MV-4-11 (cell line): ENCODE measurements at places on chromosomes 1 and 21.
A peak's percentile ranks its signal among the peaks of the same experiment; 100 is the strongest.

DNA sequence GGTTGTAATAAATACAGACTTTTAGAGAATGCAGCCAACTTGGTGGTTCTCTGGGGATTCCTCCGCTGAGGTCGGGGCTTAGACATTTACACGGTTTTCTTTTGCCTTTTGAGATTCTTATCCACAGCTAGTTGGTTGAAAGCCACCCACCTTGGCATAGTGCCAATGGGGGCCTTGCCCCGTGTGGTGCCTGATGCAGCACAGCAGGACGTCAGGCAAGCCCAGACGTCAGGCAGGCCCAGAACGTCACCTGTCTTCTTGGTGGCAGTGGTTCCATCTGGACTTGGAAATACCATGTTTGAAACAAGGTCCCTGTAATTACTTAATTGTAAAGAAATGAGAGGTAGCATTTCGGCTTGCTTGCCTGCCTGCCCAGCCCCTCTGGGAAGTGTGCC is 78.5 kb downstream of the GALNT2 start:
- DNase-seq: no peak

- DNase-seq: peak; percentile 39
Measured at GRCh38 chr21:46188226-46189212, 4.3 kb upstream of the SPATC1L start.

DNA sequence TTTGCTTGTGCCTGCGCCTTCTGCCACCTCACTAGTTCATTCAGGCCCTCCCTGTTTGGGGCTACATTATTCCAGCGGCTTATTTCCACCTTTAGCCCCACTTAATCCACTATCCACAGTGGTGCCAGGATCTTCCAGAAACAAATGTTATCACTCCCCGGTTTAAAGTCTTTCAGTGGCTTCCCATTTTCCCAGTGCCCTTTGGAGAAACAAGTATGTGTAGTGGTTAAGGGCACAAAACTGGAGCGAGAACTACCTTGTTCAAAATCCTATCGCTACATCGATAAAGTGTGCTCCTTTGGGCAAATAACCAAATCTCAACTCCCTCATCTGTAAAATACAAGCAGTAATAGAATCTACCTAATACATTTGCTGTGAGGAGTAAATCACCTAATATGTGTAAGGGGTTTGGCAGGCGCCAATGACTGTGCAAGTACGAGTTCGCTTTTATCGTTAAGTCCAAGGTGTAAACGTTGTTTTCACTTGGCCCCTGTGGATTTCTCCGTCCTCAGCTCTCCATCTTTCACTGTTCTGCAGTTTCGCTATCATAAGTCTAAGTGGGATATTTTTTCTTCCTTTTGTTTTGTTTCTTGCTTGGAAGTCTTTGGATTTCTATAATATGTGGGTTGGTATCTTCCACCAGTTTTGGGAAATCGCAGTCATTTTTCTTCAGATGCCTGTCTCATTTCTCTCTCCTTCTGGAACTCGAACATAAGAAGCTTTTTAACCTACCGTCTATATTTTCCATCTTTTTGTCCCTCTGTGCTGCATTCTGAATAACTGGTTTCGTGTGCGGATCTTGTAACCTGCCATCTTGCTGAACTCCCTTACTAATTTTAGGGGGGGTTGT is 844 bp upstream of the MEAF6 start:
- DNase-seq: no peak

GRCh38 chr21:45558044-45558721 is 15.9 kb upstream of the SLC19A1 start:
- no peak for DNase-seq

DNA sequence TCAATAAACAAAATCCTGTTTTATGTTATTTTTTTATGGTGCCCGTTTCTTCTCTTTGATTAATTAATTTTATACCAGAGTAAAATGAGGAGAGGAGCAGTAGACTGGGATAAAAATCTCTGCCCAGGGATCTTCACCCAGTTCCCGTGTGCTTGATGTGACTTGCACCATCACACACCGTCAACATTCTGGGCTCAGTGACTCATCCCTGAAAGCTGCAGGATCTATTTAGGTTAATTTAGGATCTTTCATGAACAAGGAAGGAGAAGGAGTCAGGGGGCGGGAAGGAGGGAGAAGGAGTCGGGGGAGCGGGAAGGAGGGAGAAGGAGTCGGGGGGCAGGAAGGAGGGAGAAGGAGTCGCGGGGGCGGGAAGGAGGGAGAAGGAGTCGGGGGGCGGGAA is 182.4 kb downstream of the SMYD3 start:
- no peak for DNase-seq

GRCh38 chr1:204455831-204456145 is 38.8 kb downstream of the PIK3C2B start:
- no peak for DNase-seq

DNA sequence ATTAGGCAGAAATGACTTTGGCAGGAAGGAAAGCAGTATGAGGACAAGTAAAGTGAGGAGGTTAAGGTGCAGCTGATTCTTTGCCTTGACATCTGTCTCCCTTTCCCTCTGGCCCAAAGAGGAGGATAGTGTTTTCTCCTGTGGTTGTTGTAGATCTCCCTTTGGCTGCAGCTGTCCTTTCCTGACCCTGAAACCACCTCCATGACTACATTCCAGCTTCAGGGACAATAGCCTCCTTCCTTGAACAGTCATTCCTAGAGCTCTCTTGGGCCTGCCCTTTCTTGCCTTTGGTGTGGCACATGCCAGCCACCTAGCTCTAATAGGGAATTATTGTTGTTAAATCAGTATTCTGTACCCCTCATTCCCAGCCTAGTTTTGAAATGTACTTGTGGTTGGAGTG is 6.2 kb downstream of the ZMYM1 start:
- no peak for DNase-seq

GRCh38 chr1:164830628-164831027 is 271.6 kb downstream of the PBX1 start:
- DNase-seq: no peak

DNA sequence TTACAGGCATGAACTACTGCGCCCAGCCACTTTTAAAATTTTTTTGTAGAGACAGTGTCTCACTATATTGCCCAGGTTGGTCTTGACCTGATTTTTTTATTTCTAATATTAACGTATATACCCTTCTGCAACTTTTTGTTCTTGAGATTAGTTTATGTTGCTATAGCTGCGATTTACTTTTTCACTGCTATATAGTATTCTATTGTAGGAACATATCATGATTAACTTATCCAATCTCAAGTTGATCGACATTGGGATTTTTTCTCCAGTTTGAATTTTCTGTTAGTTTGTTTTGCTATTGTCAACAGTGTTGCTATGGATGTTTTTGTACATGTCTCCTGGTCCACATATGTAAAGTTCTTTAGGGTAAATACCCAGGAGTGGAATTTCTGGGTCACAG is 35.4 kb downstream of the WASF2 start:
- DNase-seq: no peak

DNA sequence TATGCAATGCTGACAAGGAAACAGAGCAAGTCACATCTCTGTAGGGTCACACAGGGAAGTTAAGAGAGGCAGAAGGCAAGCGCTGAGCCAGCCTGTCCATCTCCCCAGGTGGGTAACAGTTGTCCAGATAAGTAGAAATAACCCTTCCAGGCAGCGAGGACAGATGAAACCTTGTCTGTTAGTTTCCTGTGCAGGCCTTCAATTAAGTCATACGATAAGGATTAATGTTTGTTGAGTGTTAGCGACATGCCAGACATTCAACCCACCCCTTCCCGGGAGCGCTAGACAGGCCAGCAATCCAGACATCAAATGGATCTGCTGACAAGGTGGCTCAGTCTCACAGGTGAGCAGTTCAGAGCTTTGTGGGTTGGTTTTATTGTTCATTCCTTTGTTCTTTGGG is 221.5 kb upstream of the FMN2 start:
- no peak for DNase-seq

DNA sequence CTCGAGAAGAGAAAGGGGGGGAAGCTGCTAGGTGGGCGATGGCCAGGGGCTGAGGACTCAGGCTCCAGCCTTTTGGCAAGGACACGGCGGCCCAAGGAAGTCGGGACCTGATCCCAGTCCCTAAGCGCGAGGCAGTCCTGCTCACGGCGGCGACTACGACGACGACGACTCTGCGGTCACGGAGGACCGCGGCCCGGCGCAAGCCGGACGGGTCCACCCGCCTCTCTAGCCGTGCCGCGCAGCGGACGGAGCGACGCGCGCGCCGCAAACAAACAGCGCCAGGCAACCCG is 401 bp downstream of the WNT9A start:
- no peak for DNase-seq

GRCh38 chr1:30044656-30045144 is 678.7 kb downstream of the MATN1 start:
- no peak for DNase-seq

DNA sequence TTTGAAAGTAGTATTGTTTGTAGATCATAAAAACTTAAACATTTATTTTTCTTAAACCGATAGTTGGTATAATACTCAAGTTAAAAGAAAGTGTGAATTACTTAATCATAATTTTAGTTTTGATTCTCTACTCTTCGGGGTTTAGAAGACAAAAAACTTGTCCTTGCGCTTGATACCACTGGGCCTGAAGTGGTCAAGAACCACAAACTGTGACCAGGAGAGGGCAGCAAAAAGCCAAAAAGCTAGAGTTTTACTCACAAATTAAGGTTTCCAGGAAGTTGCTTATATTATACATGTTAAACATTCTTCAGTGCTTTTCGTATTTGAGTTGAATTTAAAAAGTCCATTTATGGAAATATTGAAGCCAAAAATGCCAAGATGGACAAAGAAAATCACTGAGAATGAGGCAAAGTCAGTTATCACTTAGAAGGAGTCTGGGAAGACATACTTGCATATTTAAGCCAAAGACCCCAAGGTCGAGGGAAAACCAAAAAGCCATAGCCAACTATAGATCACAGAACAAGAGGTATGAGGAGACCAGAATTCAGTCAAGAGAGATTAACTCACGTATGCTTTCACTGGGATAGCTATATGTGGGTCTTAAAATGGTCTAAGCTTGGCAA is 34.2 kb downstream of the EFCAB7 start:
- peak; percentile 51 for DNase-seq

GRCh38 chr1:75632350-75632949 is 21.5 kb upstream of the SLC44A5 start:
- DNase-seq: no peak

DNA sequence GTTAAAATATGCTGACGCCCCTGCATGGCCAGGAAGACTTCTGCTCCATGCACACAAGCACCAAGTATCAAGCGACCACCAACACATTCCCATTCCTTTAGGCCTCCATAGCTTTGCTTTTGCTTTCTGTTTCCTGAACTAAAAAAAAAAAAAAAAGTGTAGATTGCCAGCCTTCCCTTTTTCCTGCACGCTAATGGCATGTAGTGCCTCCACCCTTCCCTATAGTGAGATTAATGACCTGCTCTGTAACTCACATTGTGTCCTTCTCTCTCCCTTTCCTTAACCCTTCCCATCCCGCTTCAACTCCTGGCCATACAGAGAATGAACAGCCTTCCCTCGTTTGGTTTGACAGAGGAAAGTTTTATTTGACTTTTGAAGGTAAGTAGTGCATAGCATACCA is 57.1 kb upstream of the DYNLT5 start:
- no peak for DNase-seq

GRCh38 chr1:19762175-19762779 is 37.4 kb downstream of the TMCO4 start:
- DNase-seq: no peak

DNA sequence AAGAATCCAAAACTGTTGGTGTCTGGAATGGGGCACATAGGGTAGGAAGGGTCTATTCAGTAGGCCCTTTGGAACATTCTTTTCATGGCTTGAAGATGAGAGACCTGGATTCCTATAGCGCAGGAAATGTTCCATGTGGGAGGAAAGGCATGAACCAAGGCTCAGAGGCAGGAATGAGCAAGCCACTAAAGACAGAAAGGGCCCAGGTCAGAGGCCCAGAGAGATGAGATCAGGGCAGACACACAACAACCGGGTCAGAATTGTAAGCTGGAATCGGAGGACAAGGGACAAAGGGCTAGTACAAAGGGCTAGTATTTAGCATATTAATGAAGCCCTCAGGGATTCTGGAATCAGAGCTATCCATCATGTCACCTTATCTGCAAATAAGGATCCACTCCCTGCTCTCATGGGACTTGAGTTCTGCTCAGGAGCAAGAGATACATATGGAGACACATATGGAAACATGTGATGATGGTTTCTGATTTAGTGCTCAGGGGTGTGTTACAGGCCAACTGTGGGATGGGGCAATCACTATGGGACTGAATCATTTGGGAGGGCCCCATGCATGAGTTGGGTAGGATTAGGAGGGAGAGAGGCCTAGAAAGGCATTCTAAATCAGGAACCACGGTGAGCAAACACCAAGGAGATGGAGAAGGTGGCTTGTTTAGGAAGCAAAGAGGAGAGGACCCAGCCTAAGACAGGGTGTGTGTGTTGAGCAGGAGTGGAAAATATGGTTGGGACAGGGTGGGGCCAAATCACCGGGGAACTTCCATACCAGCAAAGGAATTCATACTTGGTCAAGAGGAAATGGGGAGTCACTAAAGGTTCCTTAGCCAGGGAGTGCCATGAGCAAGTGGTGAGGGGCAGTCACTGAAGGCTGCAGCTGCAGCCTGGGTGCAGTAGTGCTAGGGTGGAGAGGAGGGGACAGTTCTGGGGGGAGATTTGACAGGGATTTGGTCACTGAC is 8.6 kb downstream of the NECTIN4 start:
- peak; percentile 56 for DNase-seq

- DNase-seq: no peak
Measured at GRCh38 chr1:179046808-179047635, 21.3 kb downstream of the FAM20B start.

GRCh38 chr1:10561497-10561896 is 86.7 kb downstream of the PEX14 start:
- DNase-seq: peak; percentile 37

DNA sequence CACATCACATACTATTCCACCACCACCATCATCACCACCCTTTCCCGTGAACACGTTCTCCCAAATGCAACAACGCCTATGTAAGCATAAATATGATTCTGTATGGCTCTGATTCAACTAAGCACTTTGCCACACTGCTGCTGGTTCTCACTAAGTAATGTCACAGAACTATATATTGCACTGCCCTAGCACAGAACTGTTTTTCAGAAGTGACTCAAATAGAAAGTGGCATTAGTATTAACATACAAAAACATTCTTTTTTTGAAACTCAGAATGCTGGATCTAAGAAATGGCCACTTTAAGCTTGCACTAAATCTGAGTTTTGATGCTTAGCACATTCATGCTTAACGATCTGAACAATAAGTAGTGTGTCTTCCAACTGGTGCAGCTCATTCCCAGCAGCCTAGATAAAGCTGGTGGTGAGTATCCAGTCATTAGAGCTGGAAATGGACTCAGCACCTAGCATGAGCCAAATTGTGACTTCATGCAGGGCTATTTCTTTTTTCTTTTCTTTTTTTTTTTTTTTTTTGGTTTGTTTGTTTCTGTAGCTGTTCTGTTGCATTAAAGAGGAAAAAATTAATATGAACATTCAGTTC is 46.2 kb upstream of the ZC3H11B start:
- DNase-seq: peak; percentile 41

GRCh38 chr1:221608835-221609320 is 133.0 kb downstream of the DUSP10 start:
- DNase-seq: no peak

- DNase-seq: no peak
Measured at GRCh38 chr1:40132383-40133311, 28.5 kb upstream of the RLF start.
